ENCODE measurements at places on chromosomes 1 and 21.

GRCh38 chr1:199590708-199591107 is 436.8 kb upstream of the NR5A2 start:
- DNase-seq: no peak

GRCh38 chr1:172342584-172343239 is 77.8 kb upstream of the C1orf105 start:
- DNase-seq: peak; percentile 57

GRCh38 chr1:160369087-160369486 is 2.2 kb downstream of the NHLH1 start:
- no peak for DNase-seq

DNA sequence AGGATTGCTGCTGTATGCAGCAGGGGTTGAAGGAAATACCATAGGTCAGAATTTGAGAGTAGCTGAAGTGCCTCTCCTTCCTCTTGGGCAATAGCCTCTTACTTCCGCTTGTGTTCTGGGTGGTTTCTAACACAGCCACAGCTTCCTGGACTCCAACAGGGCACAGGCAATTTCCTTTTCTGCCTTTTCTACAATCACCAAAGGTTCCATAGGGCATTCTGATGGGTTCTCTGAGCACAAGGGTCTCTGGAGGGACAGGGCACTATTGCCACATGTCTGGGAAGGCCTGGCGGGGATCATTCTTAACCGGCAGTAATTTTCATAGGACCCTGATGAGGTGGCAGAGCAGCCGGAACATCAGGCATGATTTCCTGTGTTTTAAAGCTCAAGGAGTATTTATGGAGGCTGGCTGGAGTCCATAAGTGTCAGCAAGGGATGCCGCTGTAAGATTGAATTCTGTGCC is 5.5 kb upstream of the AGTRAP start:
- DNase-seq: peak; percentile 81

DNA sequence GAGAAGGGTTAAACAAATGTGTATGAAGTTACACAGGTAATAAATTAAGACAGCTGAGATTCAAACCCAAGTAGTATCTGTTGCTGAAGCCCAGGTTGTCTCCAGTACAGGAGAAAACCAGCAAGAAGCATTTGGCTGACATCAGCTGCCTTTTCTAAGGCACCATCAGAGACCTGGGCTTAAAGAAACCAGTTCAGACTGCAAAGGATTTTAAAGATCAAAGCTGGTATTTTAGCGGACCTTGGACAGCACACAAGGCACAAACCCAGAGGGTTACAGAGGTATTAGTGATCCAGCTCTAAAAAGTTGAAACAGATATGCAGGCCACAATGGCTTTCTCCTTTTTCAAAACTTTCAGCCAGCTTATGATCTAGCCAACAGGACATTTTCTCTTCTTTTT is 23.4 kb downstream of the BEND5 start:
- no peak for DNase-seq

- DNase-seq: no peak
Observed at GRCh38 chr1:109241344-109241743, 8.0 kb upstream of the CELSR2 start.

GRCh38 chr21:38830671-38831525 is 25.2 kb downstream of the ETS2 start:
- DNase-seq: no peak

- DNase-seq: peak; percentile 21
Observed at GRCh38 chr1:150352866-150353265, 11.1 kb upstream of the RPRD2 start.
